ENCODE measurements at places on chromosomes 7 and 10. TPM values are rescaled to one million over a fixed set of nuclear protein-coding genes. Genes with fewer than 3 reads are reported as not detected.

DNA sequence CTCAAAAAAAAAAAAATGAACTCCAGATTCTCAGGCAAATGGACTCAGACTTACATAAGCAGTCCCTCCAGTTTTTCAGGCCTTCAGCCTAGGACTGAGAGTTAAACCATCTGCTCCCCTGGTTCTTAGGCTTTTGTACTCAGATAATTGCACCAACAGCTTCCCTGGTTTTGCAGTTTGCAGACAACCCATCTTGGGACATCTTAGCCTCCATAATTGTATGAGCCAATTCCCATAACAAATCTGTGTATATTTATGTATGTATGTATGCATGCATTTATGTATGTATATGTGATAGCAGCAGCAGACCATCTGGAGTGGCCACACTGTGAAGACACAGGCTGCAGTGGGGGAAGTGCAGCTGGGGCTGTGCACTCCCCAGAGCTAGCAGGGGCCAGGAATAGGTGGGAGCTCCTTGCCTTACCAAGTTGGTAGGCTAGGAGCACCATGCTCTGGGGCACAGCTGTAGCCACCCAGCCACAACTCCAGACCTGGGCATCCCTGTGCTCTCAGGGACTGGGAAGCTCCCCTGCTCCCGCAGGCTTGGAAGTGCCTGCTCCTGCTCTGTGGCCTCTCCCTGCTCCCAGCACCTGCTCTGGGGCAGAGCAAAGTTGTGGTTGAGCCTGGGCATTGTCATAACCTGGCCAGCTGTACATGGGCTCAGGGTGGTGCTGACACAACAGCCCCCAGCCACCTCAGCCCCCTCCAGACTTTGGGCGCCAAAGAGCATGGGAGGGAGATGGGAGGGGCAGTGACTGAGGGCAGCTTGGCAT is 8.9 kb upstream of the KLHL7 start:
- no peak for DNase-seq

Gene LIPM
- total RNA-seq, result not detected

Gene FRMD4A
- 70.6 TPM for total RNA-seq

DNA sequence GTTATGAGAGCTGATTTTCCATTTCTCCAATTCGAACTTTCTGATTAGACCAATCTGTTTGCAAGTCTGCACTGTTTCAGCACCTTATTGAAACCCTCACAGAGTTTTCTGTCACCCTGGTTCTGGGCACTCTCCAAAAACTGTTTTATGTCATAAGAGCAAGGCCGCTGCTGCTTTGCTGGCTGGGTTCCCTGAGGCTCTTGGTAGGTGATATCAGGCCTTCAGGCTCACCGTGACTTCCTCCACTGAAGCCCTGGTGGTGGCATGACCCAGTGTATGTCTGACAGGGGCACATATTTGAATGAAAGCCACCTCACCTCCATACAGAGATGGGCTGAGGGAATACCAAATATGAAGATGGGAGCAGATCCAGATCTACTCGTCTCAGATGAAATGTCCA is 8.3 kb downstream of the RABGEF1 start:
- no peak for DNase-seq

DNA sequence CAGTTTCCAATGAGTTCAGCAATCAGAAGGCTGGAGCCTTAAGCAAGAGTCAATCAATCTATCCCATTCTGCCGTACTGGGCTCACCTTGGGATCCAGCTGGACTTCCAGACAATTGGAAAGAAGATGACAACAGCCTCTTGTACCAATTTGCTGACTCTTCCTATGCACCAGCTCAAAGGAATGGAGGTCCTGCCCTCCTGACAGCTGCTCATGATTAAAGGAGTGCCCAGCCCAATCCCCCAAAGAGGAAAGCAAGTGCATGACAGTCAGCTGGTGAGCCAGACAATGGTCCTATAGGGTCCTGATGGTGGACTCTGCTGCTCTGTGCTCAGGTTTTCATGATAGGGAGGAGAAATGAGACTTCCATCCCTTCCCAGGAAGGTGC is 25.1 kb downstream of the VSTM4 start:
- no peak for DNase-seq

DNA sequence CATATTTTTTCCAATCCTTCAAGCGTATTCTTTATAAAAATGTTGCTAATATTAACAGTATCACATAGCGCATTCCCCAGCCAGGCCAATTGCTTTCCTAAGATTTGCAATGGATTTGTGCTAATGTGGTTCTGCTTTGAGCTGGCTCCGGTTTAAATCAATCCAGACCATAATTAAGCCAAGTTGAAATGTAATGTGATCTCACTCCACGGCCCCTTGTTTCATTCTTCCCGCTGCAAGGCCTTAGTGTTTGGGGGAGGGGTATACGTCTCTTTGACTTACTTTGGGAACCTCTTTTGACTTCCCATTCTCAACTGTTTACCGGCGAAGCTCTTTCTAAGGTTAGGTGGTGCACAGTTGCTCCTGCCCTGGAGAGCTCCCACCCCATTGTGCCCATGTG is 86.4 kb downstream of the PRPF18 start:
- DNase-seq, result no peak

- DNase-seq, result no peak
Measured at GRCh38 chr7:7235347-7235746, 53.0 kb downstream of the C1GALT1 start.

- no peak for DNase-seq
Measured at GRCh38 chr10:92813979-92814378, 34.3 kb upstream of the EXOC6 start.

Gene SPDYE9
- total RNA-seq, result 0.25 TPM

Gene NOC3L
- 11.6 TPM for total RNA-seq

Gene BPGM
- 24.2 TPM for total RNA-seq

Gene TSPAN13
- 81.1 TPM for total RNA-seq

Gene PRKG1
- total RNA-seq, result 52.7 TPM

GRCh38 chr7:87575521-87575920 is 25.2 kb downstream of the ABCB1 start:
- no peak for DNase-seq

Gene PSMC2
- total RNA-seq, result 111 TPM

- no peak for DNase-seq
Measured at GRCh38 chr7:86002858-86003257, 640.9 kb upstream of the GRM3 start.
